ENCODE measurements at places on chromosomes 2 and 18. TPM values are rescaled to one million over a fixed set of nuclear protein-coding genes. Genes with fewer than 3 reads are reported as not detected.

Gene DNAJC5G
- total RNA-seq = 0.44 TPM

Gene AOX1
- 3.5 TPM for total RNA-seq

DNA sequence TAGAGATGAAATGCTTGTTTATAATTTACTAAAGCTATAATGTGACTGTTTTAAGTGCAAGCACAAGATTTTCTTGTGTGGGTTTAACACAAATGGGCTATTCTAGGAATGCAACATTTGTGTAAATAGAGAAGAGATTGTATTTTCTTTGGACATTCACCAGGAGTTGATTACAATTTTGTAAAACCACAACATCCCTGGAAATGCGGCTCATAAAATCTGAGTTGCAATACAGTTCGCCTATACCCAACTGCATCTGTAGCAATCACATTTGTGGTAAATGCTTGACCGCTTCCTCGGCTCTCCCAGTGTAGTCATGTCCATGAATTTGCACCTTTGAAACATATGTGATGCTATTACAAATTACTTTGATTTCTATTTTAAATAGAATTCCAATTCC, 348.7 kb upstream of the CDH20 start:
- no peak for DNase-seq

GRCh38 chr2:190827720-190828119, 52.9 kb upstream of the GLS start:
- no peak for DNase-seq

- no peak for DNase-seq
Observed at GRCh38 chr2:154048905-154049304, 177.2 kb downstream of the GALNT13 start.

DNA sequence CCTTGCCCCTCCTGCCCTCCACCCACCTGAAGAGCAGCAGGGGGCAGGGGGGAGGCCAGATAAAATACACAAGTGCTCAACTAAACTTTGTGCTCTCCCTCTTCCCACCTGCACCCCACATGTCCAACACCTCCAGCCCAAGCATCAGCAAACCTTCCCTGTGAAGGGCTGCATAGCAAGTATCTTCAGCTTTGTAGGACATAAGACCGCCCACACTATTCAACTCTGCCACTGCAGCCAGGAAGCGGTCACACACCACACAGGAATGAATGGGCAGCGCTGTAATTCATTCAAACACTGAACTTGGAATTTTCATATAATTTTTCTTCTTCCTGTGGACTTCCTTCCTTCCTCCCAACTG, 27.5 kb downstream of the TFCP2L1 start:
- DNase-seq = no peak

DNA sequence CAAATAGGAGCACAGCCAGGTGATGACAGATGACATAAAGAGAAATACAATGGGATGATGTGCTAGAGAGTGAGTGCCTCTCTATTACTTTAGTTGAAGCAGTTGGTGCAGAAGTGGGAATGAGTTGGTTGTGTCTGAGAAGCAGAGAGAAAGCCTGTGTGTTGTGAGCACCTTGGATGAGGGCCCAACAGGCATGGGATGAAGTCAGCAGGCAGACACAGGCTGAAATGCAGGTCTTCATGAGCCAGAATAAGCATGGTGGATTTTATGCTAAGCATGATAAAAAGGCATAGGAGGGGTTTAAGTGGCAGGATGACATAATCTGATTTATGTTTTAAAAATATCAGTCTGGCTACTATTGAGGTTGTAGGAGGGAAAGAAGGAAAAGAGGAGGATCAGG, 71.5 kb downstream of the KLHL14 start:
- DNase-seq = no peak

DNA sequence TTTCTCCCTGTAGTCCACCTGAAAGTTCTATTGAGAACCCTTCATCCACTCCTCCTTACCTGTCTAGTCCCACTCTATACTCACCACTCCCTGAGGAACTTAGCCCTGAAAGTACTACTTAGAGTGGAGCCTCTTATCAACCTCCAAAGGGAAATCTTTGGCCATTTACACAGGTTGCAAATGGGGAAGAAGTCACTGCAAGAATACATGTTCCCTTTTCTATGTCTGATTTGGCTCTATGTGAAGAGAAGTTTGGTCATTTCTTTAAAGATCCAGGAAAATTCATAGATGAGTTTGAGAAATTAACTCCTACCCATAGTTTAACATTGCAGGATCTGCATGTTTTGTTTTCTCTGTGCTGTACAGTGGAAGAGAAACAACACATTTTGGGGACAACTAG, 22.9 kb upstream of the MGAT4A start:
- no peak for DNase-seq
